Activated T-cell treated with anti-CD3 and anti-CD28 coated beads, Interleukin-2, amount 50 U/mL, for 48 hours (primary cell): ENCODE measurements at places on chromosomes 11 and 22.

DNA sequence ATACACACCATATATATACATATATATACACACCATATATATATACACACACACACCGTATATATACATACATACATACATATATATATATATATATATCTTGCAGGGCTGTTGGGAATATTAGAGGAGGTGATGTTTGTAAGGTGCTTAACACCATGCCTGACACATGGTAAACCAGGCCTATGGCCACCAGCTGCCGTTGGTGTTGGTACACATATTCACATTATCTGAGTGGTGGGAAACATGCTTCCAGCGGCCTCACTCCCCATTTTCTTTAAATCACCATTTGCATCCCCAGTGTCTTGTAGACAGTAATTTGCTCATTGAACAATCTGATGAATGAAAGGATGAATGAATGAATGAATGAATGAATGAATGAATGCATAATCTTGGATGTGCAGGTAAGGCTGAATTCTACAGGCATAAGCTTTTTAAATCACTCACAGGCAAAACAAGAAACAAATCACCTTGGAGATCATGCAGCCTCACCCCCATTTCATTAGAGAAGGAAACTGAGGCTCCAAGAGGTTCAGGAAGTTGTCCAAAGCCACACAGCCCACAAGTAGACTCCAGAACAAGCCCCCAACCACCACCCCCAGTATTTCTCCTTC lies 527.8 kb downstream of the MIAT start:
- DNase-seq: no peak

- no peak for DNase-seq
Measured at GRCh38 chr22:49168219-49168813, 659.4 kb downstream of the BRD1 start.

- DNase-seq: no peak
Measured at GRCh38 chr11:92457250-92457649, 232.6 kb downstream of the FAT3 start.

DNA sequence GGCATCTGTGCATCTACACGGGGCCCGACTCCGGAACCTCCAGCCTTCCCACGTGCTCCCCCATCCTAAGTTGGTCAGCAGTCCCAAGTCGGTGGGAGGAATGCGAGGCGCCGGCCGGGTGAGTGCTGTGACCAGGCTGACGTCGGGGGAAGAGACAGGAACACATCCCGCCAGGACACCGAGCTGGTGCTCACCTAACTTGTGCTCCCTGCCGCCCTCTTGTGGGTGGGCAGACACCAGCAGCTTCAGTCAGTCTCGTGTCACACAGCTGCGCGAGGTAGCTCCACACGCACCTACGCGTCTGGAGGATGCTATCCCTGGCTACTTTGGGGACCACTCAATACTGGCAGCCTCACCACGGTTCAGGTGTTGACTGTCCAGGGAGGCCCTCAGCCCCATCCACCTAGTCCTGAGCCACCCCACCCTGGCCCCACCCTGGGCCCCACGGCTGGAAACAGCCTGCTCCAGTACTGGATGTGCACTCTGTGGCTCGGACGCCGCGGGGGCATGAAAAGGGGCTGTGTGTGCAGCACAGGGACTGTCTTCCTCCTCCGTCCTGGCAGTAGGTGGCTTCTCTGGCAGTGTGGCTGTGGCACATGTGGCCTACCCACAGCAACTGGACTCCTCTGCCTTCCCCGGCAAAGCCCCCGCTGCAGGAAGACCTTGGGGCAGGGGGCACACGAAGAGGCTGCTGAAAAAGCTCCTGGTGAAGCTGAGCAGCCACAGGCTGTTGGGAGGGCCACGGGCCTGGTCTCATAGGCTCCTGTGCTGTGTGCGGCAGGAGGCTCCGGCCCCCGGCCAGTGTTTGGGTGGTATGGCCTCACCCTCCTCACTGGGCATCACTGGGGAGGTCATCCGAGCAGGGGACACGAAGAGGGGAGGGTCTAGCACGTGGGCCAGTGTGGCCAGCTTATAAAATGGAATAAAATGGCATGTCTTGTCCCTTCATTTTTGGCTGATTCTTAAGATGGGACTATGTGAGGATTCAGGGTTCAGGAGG lies 11.2 kb upstream of the BID start:
- DNase-seq: peak; percentile 83

GRCh38 chr11:45752106-45752505 lies 52.8 kb upstream of the SLC35C1 start:
- DNase-seq: no peak

- DNase-seq: peak; percentile 61
Measured at GRCh38 chr22:37088108-37088605, 21.4 kb downstream of the TMPRSS6 start.

- DNase-seq: peak; percentile 34
Measured at GRCh38 chr11:9362393-9362863, 22.0 kb upstream of the IPO7 start.

- no peak for DNase-seq
Measured at GRCh38 chr22:47793304-47794101, 1031.1 kb downstream of the TBC1D22A start.

DNA sequence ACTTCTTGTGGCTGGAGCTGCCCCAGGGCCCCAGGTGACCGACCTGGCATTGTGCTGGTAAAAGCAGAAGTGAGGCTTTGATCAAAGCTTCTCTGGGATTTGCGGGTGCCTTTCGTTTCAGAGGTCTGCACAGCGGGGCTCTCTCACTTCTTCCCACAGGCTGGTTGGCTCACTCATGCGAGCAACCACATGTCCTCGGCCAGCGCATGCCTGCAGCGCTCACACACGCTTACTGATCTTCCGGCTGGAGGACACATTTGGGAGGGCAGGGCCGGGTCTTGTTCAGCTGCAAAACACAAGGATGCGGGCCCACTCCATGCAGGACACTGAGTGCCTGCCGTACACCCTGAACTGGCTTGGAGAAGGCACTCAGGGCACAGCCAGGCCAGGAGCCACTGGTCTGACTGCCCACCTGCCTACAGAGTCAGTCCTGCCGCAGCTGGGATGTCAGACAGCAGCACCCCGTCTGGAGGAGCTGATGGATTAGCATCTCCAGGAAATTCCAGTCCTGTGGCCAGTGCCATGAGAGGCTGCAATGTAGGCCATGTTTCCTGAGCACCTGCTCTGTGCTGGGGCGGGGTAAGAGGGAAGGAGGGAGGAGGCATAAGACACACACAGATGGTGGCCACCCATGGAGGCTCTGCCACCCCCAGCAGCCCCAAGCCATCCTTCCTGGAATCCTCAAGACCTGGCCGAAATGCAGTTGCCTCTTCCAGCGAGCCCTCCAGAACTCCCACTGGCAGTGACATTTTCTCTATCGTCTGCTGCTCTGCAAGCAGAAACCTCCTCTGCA lies 1383.2 kb downstream of the BRD1 start:
- no peak for DNase-seq

DNA sequence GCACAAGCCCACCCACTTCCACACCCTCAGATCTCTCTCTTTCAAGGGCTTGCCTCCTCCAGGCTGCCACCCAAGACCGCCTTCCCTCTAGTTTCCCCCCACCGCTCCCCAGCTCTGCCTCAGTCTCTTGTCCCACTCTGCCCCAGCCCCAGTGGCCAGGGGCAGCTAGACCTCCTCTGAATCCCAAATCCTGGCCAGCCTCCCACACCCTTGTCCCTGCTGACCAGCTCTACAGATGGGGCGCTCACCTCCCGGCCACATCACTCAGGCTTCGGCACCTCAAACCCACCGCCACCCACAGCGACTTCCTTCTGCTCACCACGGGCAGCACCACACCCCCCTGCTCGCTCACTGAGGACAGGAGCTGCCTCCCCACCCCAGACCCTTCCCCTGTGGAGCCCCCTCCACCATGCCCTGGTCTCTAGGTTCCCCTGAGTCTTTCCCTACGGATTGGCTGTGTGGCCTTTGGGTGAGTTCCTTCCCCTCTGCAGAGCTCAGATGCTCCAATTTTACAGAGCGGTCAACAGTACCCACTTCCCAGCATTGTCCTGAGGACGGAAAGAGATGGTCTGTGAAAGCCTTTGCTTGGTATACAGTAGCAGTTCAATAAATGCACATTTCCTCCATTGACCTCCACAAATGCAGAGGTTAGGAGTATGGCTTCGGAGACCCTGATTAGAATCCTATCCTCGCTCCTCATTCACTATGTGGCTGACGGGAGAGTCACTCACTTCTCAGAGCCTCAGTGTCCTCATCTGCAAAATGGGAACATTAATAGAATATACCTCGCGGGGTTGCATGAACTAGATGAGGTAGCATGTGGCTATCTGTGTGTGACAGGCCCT lies 11.5 kb upstream of the SPI1 start:
- peak; percentile 19 for DNase-seq

GRCh38 chr11:11022125-11022730 lies 164.4 kb upstream of the ZBED5 start:
- DNase-seq: no peak

- DNase-seq: no peak
Measured at GRCh38 chr11:5367448-5368074, 16.1 kb upstream of the OR51M1 start.

- DNase-seq: no peak
Measured at GRCh38 chr11:128240546-128240945, 346.8 kb downstream of the ETS1 start.
